ENCODE measurements at places on chromosomes 2 and 18.

DNA sequence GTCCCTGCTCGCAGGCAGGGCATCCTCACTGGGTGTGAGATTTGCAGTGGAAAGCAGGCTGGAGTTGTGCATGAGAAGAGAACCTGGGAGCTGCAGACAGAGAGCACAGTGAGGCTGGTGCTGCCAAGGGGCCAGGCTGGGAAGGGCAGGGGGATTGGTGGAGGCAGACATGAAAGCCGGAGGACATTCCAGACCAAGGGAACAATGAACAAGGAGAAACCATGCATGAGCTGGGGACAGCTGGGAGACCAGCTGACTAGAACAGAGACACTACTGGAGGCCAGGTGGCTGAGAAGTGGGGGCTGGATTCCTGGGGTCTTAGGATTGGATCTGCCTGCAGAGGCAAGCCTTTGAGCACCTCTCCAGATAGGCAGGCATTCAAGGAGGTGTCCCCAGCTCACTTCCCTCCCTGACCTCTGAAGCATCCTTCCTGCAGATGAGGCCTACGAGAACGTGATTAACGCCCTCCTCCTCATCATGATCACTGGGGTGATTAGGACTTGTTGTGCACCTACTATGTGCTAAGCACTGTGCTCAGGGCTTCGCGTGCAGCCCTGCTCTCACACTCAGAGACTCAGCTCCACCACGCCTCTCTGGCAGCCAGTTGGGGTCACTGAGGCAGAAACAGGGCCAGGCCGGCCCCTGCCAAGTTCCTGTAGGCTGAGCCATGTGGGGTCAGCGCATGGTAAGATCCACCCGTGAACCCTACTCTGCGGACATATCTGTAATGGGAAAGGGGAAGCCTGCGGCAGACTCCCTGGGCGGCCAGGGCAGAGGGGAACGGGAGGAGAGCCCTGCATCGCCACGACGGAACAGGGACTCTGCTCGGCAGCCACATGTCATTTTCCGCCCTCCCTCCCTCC lies 74.8 kb upstream of the SLC66A3 start:
- DNase-seq: no peak

DNA sequence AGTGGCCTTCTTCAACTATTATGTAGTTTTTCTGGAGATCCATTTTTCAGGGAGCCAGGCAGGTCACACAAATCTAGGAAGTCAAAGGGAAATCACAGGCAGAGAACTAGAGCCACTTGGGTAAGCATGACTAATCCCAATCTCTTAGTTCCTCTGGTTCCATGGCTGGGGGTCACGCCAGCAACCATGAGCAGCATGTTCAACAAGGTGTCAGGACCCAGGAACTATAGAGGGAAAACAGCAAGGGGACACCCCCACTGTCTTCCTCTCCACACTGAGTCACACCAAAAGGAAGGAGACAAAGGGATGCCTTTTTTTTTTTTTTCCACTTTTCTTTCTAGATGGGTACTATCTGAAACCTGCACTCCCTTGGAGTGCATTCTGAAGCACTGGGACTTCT lies 250.9 kb downstream of the OTX1 start:
- DNase-seq: no peak

DNA sequence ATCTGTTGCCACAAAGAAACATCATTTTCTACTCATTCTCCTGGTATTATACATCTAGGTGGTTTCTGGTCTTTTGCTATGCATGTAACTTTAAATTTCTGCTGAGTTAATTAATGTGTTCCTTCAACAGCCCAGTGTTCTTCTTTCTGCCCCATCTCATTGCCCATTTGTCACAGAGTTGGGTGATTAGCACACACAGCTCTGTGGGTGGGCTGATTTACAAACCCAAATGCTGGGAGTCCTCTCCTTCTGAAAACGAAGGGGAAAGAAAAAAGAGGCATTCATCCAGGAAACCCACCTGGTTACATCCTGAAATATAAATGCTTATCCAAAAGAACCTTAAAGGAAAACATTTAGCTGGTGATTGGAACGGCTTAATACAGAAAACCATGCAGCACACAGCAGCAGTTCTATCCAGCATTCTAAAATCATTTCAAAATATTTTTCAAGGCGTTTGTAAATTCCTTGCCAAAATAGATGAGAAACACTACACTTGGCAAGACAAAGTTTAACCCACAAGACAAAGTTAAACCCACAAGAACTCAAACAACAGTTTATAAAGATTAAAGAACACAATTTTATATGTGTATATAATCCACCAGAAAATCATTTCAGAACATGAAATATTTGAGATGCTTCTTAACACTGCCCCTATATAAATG lies 177.9 kb downstream of the ANTXR1 start:
- DNase-seq: no peak

DNA sequence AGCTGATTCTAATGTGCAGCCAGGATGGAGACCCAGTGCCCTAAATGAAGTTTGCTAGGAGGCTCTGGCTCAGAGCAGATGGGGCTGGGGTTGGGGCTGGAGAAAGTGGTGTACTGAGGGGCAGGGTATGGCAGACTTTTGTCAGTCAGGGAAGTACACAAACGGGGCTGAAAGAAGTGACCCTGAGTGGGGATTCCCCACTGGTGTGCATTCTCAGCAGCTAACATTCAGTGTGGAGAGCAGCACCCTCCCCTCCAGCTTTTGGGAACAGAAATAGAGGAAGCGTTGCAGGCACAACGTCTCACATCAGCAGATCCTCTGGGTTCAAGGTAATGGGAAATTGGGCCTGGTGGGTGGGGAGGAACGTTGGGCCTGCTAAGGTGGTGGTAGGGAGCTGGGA lies 89.1 kb upstream of the GCFC2 start:
- no peak for DNase-seq

DNA sequence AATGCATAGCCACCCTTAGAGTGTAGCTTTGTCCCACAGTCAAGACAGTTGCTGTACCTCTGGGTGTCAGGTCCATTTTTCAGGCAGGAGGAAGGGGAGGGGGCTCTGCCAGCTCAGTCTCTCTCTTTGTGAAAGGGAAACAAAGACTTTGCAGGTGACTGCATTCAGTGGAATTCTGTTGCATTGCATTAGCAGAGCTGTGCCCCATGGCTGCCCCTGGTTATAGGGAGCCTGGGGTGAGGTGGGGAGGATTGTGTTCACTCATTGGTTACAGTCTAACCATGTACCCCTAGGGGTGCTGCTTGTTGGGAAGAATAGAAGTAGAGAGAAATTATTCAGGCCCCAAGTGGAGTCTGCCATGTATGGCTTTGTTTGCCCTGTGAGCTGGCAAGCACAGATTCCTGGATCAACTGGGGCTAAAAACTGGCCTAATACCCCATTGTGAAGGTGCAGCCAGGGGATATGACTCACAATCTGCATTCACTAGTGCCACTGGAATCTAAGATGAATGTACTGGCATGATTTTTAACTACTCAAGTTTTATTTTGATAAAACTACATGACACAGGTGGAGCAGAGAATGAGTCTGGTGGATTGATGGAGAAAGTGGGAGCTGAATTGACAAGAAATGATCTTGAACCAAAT lies 118.4 kb downstream of the SH3BP4 start:
- no peak for DNase-seq

- DNase-seq: no peak
These were observed 15.4 kb upstream of the FOSL2 start for GRCh38 chr2:28377195-28377816.

- no peak for DNase-seq
These were observed 60.6 kb downstream of the SLC4A3 start for GRCh38 chr2:219687882-219688559.

GRCh38 chr2:95345081-95345562 lies 48.0 kb downstream of the KCNIP3 start:
- DNase-seq: no peak

- DNase-seq: no peak
These were observed 7.0 kb upstream of the NDUFV2 start for GRCh38 chr18:9095297-9096006.

DNA sequence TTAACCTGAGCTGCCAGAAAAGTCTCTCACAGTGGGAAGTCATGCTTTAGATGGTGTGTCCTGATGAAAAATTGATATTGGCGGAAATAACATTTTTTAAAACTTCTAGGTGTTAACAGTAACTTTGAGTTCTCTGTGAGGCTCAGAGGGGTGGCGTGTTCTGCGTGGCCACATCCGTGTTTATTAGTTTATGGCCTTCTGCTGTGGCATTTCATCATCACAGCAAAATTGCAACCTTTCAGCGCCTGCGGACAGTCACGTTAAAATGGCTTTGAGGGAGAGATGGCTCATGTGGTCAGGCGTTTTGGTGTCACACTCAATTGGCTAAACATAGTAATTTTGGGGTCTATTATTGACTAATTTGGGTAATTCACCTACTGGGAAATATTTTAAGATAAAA lies 42.4 kb downstream of the KLHL29 start:
- DNase-seq: no peak

DNA sequence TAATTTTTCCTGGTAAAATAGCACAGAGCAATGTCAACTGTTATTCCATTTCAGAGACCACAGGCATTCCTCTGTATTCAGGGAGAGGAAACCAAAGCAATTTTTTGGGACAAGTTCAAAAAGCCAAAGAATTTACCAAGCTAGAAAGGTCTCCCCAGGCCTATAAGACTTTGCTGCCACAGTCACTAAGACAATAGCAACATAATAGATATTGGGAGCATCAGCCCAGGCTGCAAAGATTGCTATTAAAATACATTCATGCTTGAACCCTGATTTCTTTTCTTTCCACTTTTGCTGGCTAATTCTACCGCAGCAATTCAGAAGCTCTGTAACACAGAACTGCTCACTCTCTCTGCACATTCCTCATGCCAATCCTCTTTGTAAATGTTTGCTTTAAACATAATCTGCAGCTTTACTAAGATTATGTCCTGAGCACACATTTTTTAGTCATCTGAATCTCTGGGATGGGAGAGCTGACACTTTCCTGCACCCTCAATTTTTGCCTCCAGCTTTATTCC lies 76.3 kb downstream of the CLHC1 start:
- DNase-seq: peak; percentile 49

GRCh38 chr2:214537929-214538328 lies 127.1 kb downstream of the VWC2L start:
- no peak for DNase-seq

DNA sequence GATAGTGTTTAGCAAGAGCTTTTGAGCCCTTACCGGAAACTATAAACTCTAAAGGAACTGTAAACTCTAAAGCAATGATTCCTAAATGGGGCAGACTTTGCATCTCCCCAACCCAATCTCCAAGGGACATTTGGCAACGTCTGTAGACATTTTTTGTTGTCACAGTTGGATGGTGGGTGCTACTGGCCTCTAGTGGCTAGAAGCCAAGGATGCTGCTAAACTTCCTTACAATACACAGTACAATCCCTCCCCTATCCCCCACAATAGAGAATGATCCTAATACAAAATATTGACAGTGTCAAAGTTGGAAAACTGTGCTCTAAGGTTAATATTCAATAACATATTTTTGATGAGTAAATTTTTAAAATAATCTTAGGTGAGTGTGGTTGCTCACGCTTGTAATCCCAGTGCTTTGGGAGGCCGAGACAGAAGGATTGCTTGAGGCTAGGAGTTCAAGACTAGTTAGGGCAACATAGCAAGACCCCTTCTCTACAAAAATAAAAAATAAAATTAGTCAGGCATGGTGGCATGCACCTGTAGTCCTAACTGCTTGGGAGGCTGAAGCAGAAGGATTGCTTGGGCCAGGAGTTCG lies 66.7 kb downstream of the PTPN4 start:
- no peak for DNase-seq

GRCh38 chr2:109471658-109472057 lies 142.1 kb downstream of the SEPTIN10 start:
- DNase-seq: no peak

- DNase-seq: no peak
These were observed 199.8 kb downstream of the CLIP4 start for GRCh38 chr2:29314816-29315571.

DNA sequence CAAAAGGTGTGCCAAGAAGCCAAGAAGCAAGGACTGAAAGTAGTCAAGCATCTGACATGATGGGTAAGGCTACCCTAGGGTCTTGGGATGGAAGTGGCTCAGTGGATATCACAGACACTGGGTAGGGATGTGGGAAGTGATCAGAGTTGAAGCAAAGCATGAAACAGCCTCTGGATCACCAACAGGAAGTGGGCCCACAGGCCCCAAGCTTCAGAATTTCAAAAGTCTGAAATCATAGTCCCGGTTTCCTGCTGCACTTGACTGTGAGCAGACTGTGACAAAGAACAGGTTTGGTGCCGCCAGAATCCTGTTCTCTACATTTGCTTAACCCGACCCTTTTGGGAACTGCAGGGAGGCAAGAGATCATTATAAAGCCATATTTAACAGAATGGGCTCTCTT lies 57.4 kb downstream of the SP100 start:
- DNase-seq: no peak

DNA sequence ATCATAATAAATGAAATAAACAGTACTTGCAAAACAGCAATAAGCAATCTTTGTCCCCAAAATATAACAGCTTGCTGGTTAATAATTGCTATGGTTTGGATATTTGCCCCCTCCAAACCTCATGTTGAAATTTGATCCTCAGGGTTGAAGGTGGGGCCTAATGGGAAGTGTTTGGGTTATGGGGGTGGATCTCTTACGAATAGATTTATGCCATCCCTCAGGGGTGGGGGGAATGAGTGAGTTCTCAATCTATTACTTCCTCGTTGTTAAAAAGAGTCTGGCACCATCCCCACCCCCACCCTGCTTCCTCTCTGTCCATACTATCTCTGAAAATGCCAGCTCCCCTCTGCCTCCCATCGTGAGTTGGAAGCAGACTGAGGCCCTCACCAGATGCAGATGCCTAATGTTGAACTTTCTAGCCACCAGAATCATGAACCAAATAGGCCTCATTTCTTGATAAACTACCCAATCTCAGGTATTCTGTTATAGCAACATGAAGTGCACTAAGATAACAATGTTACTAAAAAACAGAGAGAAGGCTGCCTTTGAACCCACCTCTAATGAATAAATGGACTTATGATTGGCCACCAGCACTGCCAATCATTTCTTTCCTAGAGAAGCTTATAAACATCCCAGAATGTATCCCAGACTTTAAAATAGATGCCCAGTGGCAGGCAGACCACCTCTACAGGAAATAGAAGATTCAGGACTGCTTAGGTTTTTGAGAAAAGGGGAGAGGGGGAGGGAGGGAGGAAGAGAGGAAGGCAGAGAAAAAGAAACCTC lies 90.1 kb downstream of the ALPK2 start:
- DNase-seq: no peak

All from AG09309 (cell line).